G401 (cell line): ENCODE measurements at places on chromosomes 2 and 18.

- DNase-seq: no peak
Observed at GRCh38 chr18:44497757-44498490, 182.8 kb upstream of the SETBP1 start.

DNA sequence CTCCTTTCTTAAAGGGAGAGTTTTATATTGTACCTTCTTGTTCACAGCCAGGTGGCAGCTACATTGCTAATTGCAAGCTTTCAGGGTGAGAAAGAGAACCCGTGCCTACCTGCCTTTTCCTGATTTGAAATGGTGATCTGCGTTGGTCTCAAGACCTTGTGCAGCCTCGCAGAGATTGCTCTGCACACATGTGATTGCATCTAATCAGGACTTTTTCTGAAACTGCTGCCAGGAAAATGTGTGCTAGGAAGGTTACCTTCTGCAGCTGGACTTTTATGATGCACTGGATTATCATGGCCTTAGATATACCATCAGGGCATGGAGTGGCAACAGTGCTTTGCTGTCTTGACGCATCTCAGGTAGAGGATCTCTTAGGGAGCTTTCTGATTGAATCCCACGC is 45.1 kb downstream of the AGAP1 start:
- no peak for DNase-seq

DNA sequence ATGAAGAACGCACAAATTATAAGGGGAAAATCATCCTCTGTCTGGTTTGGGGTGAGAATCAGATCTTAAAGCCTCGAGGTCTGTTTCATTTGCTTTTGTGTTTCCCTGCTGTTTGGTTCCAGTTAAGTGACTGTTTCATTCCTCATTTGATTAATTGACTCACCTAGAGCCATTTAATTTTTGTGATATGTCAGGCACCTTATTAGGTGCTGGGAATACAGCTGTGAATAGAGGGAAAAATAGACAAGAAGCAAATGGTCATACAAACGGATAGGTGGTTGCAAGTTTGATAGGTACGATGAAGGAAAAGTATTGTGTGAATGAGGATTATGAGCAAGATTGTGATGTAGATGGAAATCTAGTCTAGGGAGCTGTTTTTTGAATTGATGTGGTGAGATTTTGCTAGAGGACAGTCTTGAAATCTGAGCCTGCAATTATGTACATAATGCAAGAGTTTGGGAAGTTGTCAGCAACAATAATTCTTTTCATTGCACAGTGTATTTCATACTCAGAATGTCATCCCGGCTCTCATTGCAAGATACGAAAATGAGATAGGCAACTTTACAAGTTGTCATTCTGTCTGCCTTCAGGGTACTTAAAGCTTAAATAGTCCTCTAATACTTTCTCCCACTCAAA is 2.2 kb downstream of the ACSL3 start:
- no peak for DNase-seq

DNA sequence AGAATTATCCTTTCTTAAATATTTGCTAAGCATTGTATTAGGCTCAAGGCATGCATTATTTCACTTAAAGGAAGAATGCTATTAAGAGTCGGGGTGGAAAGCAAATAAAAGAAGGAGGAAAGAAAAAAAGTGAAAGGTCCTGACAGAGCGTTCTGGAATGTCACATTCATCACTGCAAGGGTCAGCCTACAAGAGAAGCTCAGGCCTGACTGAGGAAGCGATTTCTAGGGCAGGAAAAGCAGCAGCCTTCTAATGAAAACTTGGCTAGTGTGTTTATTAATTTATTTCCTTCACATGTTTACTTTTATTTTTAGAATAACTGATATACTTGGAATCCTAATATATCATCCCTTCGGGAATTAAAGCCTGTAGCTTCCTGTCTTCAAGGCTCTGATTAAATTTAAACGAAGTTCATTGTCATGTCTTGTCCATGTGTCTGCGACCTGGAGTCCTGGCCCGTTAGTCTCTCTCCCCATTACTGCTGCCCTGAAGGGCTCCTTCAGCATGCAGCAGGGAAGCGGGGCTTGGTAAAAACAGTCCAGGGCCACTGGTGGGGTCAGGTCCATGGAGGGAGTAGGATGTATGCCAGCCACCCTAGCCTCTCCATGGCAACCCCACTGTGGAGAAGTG is 119.2 kb upstream of the CCDC68 start:
- DNase-seq: no peak

DNA sequence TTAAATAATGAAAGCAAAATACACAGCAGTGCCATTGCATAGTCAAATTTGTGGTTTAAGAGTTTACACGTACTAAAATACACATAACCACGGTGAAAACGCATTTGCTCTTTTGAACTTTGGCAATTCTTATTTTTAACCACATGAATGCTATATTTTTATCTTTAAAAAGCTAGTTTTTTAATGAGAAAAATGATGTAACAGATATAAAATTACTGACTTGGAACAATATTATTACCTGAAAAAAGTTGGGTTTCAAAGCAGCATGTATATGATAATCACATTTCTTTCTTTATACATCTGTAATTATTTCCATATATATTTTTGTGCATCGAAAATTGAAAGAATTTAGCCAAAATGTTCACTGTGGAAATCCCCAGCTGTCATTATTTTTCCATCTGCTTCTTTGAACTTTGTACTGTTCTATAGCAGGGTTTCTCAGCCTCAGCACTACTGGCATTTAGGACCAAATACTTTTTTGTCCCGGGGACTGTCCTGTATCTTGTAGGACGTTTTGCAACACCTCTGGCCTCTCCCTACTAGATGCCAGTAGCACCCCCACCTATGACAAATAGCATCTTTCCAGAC is 75.9 kb upstream of the CAB39 start:
- DNase-seq: no peak

GRCh38 chr18:26470011-26470637 is 78.2 kb downstream of the KCTD1 start:
- DNase-seq: no peak

DNA sequence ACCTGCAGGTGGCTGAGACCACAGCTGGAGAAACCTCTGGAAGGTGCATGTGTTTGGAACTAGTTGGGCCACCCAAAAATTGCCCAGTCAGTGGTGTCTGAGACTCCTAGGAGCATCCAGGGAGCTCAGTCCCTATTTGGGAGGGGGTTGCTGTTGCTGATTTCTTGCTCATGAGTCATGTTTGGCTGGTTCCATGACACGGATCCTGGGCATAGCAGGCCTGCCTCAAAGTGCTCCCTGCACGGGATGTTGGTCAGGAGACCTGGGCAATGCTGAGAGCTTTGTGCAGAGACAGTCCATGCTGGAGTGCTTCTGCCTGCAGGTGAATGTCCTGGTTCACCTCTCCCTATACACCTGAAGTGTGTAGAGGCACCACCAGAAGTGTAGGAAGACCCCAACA is 194.2 kb downstream of the GLI2 start:
- no peak for DNase-seq

- DNase-seq: no peak
Observed at GRCh38 chr2:27080140-27080469, 1.7 kb downstream of the EMILIN1 start.

DNA sequence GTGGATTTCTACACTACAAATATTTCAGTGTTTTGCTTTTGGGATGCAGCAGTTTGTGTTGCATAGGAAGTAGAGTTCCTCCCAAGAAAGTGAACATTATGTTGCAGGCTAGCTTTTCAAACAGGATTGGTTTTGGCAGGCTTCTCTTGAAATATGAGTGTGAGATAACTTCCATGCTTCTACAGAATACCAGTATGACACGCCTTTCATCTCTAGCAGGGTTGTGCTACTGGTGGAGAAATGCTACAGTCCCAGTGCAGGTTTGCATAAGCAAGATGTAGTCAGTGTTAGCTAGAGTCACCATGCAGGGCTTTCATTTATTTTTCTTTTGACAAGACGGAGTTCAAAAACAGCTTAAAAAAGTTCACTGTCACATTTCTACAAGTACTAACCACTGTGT is 17.1 kb upstream of the CAVIN2 start:
- no peak for DNase-seq

- DNase-seq: no peak
Observed at GRCh38 chr2:43086451-43087221, 139.8 kb downstream of the ZFP36L2 start.
